ENCODE measurements at places on chromosomes 2 and 18. TPM values are rescaled to one million over a fixed set of nuclear protein-coding genes. Genes with fewer than 3 reads are reported as not detected.

ANKRD30BL gene
- total RNA-seq = 21.7 TPM

CYP26B1 gene
- 2.1 TPM for total RNA-seq

PTPN2 gene
- total RNA-seq = 28.6 TPM

UGT1A8 gene
- not detected for total RNA-seq

BUB1 gene
- 12.9 TPM for total RNA-seq

ALPG gene
- not detected for total RNA-seq

HOXD3 gene
- total RNA-seq = not detected

CCDC150 gene
- total RNA-seq = 9.2 TPM

CCDC68 gene
- total RNA-seq = 4.4 TPM

ATP6V1B1 gene
- not detected for total RNA-seq

CRIM1 gene
- 62.7 TPM for total RNA-seq

PJVK gene
- total RNA-seq = 3.9 TPM

GREB1 gene
- 15.0 TPM for total RNA-seq

RAB6C gene
- 2.5 TPM for total RNA-seq

IL36B gene
- not detected for total RNA-seq

PIAS2 gene
- total RNA-seq = 69.4 TPM

GULP1 gene
- 59.3 TPM for total RNA-seq

PIEZO2 gene
- total RNA-seq = 3.2 TPM

HOXD10 gene
- total RNA-seq = not detected

TUBA3E gene
- total RNA-seq = not detected

MRPS9 gene
- total RNA-seq = 19.6 TPM

ARL4C gene
- 60.4 TPM for total RNA-seq
